GM18507 (cell line): ENCODE measurements at places on chromosomes 4 and X.

- no peak for DNase-seq
Observed at GRCh38 chr4:77052352-77052751, 23.4 kb downstream of the CCNI start.

DNA sequence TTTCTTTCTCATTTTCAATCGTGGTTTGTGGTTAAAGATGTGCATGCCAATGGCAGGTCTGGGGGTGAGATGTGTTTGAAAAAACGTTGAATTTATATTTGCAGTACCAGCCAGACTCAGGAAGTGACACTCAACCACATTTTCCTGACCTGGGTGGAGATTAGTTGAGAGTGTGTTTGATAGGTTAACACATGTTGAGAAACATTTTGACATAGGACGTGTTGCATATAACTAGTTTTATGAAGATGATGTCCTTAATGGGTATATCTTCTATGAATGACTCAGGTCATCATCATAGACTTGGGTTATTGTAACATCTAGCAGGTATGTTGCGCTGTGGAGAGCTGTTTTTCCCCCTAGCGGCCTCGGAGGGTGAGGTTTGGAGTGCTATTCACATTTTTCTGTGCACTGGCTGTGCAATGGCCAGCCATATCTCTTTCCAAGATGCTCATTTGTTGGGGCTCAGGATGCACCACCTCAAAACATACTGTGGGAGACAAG is 21.7 kb upstream of the CD38 start:
- DNase-seq = no peak

- no peak for DNase-seq
Observed at GRCh38 chrX:150777328-150777992, 84.3 kb downstream of the MTMR1 start.

DNA sequence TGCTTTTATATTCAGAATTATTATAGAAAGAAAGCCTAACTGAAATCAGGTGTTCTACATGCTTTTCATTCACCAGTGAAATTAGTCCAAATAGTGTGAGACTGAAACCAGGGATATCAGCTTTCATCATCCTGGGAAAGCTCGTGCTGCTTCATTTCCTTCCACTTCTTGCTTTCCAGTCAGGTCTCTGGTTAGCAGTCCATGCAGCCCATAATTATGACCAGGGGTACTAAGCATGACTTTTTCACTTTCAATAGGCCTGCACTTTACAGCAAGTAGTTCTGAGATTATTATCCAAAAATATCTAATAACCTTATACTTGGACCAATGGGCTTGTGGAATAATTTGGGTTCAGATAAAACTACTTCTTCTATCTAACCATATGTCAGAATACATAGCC is 673.2 kb upstream of the MAGEB2 start:
- DNase-seq = no peak

GRCh38 chr4:180363815-180364214 is 1879.4 kb upstream of the TENM3 start:
- no peak for DNase-seq

- no peak for DNase-seq
Observed at GRCh38 chr4:19375136-19375804, 876.4 kb upstream of the SLIT2 start.

DNA sequence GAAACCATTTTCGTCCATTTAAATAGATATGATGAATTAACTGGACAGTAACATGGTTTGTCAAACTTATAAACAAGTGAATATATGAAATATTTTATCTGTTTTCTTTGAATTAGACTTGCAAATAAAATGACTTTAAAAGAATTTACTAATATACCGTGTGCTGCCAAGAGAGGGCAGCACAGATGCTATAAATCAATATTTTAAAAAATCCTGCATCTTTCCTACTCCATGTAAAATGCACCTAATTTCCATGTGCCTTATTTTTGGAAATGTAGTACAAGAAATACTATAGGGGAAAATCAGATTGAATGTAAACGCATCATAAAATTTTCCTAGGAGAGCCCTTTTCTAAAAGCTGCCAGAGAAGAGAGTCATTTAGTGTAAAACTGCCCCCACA is 62.2 kb downstream of the PRKX start:
- no peak for DNase-seq

- no peak for DNase-seq
Observed at GRCh38 chr4:153265306-153266047, 61.2 kb downstream of the TRIM2 start.

DNA sequence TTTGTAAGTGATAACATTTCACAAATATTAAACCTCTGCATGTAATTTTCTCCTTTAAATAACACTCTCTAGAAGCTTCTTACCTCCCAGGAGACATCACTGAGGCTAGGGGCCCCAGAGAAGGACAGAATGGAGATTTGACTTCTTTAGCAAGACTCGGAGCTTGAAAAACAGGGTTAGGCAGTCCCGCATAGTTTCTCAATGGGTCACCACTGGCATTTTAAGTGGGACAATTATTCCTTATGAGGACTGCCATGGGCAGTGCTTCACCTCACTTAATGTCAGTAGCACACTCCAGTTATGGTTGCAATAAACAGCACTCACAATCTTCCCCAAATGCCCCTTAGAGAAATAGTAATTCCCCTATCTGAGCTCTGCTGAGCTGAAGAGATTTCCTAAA is 66.7 kb upstream of the NOCT start:
- DNase-seq = no peak
